ENCODE measurements at places on chromosomes 7 and 10. TPM values are rescaled to one million over a fixed set of nuclear protein-coding genes. Genes with fewer than 3 reads are reported as not detected.
A peak's percentile ranks its signal among the peaks of the same experiment; 100 is the strongest.

DNA sequence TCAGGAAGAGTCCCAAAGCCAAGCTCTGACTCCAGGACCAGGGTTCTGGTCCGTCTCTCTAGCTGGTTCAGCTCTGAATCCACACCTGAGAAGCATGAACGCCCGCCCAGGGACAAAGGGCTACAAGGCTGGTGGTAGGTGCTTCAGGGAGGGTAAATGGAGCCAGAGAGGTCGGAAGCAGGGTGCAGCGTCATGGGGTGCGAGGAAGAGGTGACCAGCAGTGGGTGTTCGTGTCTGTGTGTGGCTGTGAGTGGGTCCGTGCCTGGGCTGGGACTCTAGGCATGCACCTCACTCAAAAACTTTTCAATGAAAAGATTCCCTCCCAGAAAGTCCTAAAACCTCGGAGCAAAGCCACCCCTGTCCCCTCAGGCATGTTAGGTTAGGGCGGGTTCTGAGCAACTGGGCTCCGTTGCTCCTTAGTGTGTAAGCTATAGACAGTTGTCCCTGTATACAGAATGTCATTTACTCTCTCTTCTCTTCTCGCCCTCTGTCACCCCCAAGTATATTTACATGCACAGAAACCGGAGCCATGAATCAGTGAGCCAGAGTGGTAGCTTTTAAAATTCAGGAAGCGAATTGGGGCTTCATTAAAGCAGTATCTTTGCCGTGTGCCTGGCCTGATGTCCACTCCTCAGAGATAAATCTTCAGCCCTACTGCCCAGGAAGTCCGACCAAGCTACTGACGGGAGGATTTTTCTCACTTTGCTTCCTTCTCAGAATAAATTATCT, 12.3 kb upstream of the GATA3 start:
- H3K27me3 ChIP-seq, result peaks cover 100% of the 10 kb centered on the region
- no peak overlapping the region for H3K4me3 ChIP-seq
- DNase-seq, result no peak
- no peaks in the 10 kb centered on the region for H3K36me3 ChIP-seq
- H3K4me1 ChIP-seq, result peaks cover 3% of the 10 kb centered on the region

DNA sequence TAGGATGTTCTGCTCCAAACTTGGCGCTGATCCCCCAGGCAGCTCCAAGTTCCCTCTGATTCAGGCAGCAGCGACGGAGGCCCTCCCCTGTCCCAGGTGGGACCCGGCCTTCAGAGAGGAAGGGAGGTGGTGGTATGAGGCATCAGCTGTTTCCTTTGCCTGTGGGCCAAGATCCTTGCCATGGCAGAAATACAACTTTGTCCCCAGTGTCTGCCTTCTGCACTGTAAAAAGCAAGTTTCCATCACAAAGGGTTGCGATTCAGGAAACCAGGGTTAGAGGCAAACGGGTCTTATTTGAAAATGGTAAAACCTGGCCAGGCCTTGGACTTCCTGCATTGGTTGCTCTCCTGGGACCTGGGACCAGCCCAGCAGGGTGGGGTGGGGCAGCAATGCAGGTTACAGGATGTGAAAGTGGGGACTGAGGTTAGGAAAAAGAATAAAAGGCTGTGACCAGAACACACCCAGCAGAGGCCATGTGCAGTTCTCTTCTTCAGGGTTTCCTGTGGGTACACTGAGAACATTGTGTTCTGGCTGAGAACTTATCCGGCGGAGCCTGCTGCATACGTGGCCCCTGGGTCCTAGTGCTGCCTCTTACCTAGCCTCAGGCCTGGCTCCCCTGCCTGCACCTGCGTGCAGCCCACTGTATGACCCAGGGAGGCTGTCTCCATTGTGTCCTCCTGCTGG, 25.1 kb upstream of the DDIT4 start:
- H3K27ac ChIP-seq, result peak overlapping the region; percentile 89
- peak; percentile 82 for DNase-seq
- H3K27me3 ChIP-seq, result no peaks in the 10 kb centered on the region
- no peaks in the 10 kb centered on the region for H3K36me3 ChIP-seq

DNA sequence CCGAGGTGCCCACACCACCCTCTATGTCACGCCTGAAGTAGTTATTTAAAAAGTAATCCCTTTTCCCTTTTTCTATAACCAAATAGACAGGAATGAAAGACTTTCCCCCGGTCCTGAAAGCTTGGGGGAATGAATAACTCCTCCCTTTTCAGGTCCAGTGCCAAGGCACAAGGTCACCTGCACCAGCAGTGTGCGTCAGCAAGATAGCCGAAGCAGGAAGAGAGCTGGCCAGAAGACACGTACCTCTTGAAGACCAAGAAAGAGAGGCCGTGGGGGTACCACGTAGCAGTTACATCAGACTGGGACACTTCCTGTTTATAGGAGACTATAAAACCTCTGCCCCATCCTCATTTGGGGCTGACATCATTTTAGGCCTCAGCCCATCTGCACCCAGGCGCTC, 10.7 kb upstream of the AKR1B1 start:
- no peak overlapping the region for H3K27ac ChIP-seq
- no peak overlapping the region for H3K4me3 ChIP-seq
- no peaks in the 10 kb centered on the region for H3K36me3 ChIP-seq
- no peaks in the 10 kb centered on the region for H3K4me1 ChIP-seq

DNA sequence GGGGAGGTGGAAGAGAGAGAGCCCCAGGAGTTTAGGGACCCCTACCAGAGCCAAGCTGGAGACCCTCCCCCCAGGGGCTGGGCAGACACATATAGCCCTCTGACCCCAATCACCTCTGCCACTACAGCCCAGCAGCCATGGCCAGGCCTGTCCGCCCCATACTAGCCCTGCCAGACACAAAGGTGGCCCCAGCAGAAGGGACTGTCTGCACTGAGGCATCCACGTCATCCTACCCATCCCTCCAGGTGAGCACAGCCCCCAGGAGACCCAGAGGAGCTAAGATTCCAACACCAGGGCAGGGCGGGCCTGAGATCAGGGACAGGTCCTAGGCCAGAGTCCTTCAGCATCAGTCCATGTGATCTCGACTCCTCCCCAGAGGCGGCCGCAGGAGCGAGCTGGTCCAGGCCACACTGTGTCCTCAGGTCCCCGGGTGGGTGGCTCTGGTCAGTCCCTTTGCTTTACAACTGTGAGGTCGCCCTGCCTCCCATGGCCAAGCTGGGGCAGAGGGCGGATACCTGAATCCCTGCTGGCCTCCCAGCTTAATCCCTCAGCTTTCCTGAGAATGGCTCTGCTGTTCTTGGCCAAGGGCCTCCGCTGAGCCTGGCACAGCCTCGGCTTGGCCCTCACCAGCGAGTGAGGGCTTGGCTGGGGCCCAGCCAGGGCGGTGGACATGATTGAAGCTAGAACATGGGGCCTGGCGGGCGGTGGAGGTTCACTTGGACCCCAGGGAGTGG, 14.3 kb upstream of the ELN start:
- no peaks in the 10 kb centered on the region for H3K27me3 ChIP-seq
- H3K4me3 ChIP-seq, result no peak overlapping the region
- no peak for DNase-seq
- no peaks in the 10 kb centered on the region for H3K36me3 ChIP-seq

GRCh38 chr7:80348223-80348622, 163.6 kb downstream of the GNAT3 start:
- no peak for DNase-seq
- no peaks in the 10 kb centered on the region for H3K27me3 ChIP-seq
- H3K27ac ChIP-seq, result no peak overlapping the region
- H3K4me1 ChIP-seq, result no peaks in the 10 kb centered on the region

The ITGA8 gene
- 23.7 TPM for total RNA-seq

DNA sequence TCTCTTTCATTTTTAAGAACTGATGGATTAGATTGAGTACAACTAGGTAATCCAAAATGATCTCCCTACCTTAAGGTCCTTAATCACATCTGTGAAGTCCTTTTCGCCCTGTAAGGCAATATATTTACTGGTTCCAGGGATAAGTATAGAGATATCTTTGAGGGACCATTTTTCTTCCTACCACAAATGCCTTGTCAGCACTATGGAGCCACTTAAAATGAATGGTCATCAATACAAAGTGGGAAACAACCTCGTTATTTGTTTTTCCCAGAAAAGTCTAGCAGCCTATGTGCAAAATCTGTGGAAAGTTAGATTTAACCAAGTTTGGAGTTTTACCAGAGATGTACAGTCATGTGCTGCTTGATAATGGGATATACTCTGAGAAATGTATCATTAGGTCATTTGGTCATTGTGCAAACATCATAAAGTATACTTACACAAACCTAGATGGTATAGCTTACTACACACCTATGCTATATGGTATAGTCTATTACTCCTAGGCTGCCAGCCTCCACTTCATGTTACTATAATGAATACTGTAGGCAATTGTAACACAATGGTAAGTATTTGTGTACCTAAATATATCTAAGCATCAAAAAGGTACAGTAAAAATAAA, 366.2 kb upstream of the TMEM229A start:
- no peak for DNase-seq
- H3K27me3 ChIP-seq, result no peaks in the 10 kb centered on the region
- H3K36me3 ChIP-seq, result no peaks in the 10 kb centered on the region
- H3K4me3 ChIP-seq, result no peak overlapping the region

- H3K4me3 ChIP-seq, result no peak overlapping the region
- H3K27me3 ChIP-seq, result no peaks in the 10 kb centered on the region
- no peak overlapping the region for H3K27ac ChIP-seq
These were observed 114.5 kb downstream of the NKX6-2 start for GRCh38 chr10:132671228-132672154.

DNA sequence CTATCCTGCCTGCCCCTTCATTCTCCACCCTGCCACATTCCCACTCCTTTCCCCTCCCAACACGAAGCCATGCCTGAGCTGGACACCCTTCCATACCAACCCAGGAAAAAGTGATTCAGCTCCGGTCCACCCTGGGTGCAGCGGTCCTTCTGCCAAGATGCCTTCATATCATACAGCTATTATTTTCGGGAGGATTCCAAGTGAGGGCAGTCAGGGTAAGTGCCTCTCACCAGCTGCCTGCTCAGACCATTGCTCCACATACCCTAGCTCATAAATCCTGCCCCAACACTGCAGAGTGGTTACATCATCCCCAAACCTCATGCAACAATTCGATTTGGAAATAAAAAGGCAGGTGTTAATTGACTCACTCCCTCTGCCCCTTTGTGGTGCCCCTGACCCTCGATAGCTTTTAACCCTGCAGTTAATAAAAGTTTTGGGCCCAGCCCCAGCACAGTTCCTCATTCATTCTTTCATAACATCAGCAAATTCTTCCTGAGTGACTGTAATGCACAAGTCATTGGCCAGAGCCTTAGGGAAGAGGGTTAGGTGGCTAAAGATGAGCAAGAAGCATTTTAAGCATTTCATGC, 42.6 kb downstream of the ZNF503 start:
- H3K27me3 ChIP-seq, result no peaks in the 10 kb centered on the region
- H3K4me3 ChIP-seq, result no peak overlapping the region
- H3K27ac ChIP-seq, result no peak overlapping the region
- H3K36me3 ChIP-seq, result no peaks in the 10 kb centered on the region

- no peaks in the 10 kb centered on the region for H3K27me3 ChIP-seq
- peaks cover 4% of the 10 kb centered on the region for H3K4me1 ChIP-seq
- peak within 1 kb of the TSS; percentile 95 for H3K27ac ChIP-seq
- H3K36me3 ChIP-seq, result no peaks in the 10 kb centered on the region
These were observed at the start of gene CASD1 for GRCh38 chr7:94509264-94509886. Gene CASD1 (plus strand): TSS chr7:94509809. CDS start chr7:94510085, 276 bp downstream.

The GNAT3 gene
- not detected for total RNA-seq

GRCh38 chr7:138785587-138786437, 12.0 kb upstream of the TMEM213 start:
- no peaks in the 10 kb centered on the region for H3K4me1 ChIP-seq
- no peaks in the 10 kb centered on the region for H3K36me3 ChIP-seq
- no peaks in the 10 kb centered on the region for H3K27me3 ChIP-seq
- H3K27ac ChIP-seq, result no peak overlapping the region
- H3K4me3 ChIP-seq, result no peak overlapping the region

The CCZ1B gene
- total RNA-seq, result 63.9 TPM

The FXYD4 gene
- 1.0 TPM for total RNA-seq

DNA sequence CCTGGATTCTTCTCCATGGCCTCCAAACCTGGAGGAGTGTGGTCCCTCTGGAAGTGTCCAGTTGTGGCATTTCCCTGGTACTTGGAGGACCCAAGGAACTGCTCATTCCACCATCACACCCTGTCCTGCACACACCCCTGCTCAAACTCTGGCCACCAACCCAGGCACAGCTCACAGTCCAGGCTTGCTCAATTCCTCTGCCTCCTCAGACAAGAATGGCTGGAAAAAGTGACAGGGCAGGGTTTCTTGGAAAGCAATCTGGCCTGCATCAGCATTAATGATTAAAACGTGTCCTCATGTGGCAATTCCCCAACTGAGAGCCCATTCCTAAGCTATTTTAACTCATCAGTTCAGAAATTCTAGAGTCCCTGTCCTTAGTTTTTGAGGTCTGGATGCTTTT, 17.2 kb upstream of the TPST1 start:
- no peak overlapping the region for H3K4me3 ChIP-seq
- H3K27me3 ChIP-seq, result no peaks in the 10 kb centered on the region
- peaks cover 9% of the 10 kb centered on the region for H3K4me1 ChIP-seq
- no peak overlapping the region for H3K27ac ChIP-seq

- no peaks in the 10 kb centered on the region for H3K27me3 ChIP-seq
- H3K4me3 ChIP-seq, result peak overlapping the region; percentile 46
- no peak for DNase-seq
- peak overlapping the region; percentile 78 for H3K27ac ChIP-seq
- H3K36me3 ChIP-seq, result no peaks in the 10 kb centered on the region
- peaks cover 53% of the 10 kb centered on the region for H3K4me1 ChIP-seq
These were observed 38.0 kb upstream of the TARP start for GRCh38 chr7:38311329-38311937.

- no peaks in the 10 kb centered on the region for H3K4me1 ChIP-seq
- H3K27me3 ChIP-seq, result no peaks in the 10 kb centered on the region
- H3K27ac ChIP-seq, result no peak overlapping the region
- no peaks in the 10 kb centered on the region for H3K36me3 ChIP-seq
- DNase-seq, result no peak
These were observed 78.0 kb downstream of the XPNPEP1 start for GRCh38 chr10:109845308-109845707.

The FRAT1 gene
- 5.2 TPM for total RNA-seq
